ENCODE measurements at places on chromosomes 13 and 19.

- no peak for DNase-seq
Measured at GRCh38 chr19:11332822-11333221, 6.6 kb downstream of the RAB3D start.

DNA sequence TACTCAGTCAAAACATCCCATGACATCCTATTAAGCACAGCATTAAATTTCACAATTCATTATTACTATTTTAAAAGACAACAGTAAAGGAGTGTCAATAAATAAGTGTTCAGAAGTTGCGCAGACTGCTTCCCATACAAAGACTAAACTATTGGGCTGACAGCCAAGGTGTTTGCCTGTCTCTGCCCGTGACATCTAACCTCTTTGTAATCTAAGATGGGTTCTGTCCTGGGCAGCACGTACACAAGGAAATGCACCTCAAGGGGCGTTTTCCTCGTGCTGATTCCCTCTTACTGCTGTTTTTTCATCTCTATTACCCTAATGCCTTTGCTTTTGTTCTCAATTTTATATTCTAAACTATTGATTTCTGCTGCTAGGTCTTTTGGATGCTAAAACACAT lies 216.3 kb downstream of the NHLRC3 start:
- no peak for DNase-seq

DNA sequence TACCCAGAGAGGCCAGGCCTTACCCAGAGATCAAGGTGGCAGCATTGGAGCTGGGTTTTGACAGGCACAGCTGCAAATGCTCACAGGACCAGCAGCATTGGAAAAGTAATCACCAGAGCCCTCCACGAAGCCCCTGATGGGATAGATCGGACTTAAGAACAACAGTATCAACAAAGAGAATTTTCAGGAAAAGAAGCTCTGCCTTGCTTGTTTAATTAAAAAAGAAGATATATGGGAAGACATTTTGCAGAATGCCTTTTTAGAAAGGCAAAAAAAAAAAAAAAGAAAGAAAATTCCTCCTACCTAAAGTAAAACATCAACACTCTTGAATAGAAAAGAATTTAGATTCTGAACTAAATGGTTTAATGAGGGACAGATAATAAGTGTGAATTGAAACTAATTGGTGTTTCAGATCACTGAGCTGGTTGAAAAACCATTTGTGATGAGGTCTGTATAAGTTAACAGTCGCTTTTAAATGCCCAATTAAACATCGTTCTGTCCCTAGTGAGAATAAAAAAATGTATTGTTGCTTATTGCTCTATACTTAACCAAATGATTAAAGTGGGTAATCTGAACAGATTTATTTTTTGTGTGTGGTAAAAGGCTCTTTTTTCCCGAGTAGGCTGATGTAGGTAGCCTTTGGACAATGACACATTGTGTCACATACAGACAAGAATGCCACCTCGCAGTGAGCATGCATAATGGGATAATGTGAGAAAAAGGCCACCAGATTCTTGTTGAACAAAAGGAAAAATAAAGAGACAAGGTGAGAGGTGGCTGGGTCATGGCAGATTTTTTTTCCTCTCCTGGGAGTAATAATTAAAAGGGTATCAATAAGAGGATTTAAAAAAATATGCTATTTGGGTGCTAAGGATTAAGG lies 93.0 kb upstream of the ARGLU1 start:
- no peak for DNase-seq

DNA sequence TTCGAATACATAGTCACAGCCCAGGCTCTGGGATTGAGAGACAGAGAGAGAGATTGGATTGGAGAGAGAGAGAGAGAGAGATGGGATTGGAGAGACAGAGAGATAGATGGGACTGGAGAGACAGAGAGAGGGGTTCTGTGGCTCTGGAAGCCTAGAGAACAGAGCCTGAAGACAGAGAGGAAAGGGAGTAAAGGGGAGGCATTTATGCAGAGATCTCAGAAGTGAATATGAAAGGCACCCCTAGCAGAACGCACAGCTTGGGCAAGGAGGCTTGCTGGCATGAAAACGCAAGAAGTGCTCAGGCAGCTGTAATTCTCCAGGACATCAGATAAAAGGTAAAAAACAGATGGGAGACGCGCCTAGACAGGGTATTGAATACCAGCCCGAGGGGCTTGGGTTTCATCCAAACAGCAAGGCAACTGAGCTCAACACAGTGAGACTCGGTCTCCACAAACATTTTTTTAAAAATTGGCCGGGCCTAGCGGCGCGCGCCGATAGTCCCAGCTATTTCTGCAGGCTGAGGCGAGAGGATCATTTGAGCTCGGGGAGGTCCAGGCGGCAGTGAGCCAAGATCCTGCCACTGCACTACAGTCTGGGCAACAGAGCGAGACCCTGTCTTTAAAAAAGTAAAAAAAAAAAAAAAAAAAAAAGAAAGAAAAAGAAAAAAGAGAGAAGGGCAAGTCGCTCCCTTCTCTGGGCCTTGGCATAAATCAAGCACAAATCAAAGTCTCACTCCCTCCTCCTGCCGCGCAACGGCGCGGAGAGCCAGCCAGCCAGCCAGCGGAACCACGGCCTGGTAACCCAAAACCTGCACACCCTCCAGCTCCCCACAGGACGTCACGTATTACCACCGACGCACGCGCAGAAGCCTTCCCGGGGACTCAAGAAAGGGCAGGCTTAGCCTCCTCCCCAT lies 774 bp upstream of the PPP2R1A start:
- DNase-seq: no peak

- no peak for DNase-seq
Measured at GRCh38 chr13:26895081-26895807, 134.7 kb upstream of the GPR12 start.

Data from AML-193 (cell line).